NCI-H1436 treated with DMSO at 0.1 percent for 48 hours (cell line): ENCODE measurements at places on chromosomes 5 and 9.
A peak's percentile ranks its signal among the peaks of the same experiment; 100 is the strongest.

- DNase-seq, result no peak
Measured at GRCh38 chr5:66830636-66831035, 234.4 kb downstream of the MAST4 start.

DNA sequence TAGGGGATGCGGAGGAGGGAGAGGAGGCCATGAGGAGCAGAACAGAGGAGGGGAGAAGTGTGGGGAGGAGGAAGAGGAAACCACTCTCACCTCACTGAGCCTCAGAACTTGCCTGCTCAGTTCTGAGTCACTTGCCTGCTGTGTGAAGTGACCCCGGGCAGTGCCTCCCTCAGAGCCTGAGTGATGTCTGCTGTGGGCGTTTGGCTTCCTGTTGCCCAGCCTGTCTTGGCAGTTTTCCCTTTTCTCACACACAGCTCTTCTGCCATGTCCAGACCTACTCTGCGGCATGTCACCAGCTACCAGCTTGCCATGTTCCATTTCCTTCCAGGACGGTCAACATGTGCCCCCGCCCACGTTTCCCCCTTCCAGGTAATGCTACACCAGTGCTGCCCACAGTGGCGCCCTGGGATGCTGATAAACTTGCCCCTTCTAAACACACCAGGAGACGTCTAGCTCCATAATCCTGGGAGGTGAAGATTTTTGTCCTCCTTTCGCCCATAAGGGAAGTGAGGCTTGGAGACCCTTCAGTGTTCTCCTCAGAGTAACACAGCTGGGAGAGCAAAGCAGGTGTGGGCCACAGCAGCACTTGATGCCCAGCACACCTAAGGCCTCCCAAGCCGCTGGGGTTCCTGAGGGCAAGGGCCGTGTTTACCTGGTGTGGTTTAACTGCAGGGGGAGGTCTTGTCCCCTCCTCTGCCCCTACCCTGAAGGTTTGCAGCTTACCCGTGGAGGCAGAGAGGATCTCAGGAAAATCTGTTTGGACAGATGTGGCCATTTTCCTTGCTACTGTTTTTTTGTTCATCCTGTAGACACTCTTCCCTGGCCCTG, 63.8 kb upstream of the RNF130 start:
- no peak for DNase-seq

- peak; percentile 47 for DNase-seq
Measured at GRCh38 chr9:89941875-89942274, 337.1 kb downstream of the GADD45G start.

GRCh38 chr5:42274913-42275312, 148.3 kb upstream of the GHR start:
- no peak for DNase-seq

DNA sequence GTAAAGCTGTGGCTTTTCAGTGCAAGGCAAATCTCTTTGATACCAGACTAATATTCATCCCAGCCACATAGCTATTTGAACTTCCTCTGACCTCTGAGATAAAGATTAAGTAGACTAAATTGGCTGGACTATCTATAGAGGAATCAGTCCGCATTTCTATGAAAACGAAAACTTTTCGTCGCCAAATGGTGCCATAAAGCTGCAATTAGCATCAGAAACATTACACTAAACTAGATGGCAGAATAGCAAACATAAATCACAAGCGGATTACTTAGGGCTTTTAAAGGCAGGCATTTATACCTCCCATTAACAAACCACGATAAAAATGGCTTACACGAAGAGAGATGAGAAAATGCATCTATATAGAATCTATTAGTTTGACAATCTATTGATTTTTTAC, 1009.7 kb upstream of the CDH6 start:
- no peak for DNase-seq

DNA sequence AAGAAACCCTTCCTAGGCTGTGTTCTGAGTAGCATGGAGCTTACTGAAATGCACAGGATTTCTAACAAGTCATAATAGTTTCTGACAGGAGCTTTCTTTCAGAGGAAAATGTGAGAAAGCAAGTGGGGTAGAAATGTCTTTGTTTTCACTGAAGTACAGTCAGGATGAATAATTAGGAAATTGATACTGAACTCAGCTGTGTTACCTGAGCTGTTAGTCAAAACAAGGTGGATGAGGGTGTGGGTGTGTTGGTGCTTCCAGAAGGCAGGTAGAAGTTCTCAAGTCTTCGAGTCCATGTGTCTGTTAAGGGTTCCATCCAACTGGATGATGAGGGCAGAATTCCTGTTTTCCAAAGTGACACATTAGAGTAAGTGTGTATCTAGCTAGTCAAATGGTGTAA, 122.4 kb downstream of the BASP1 start:
- no peak for DNase-seq

DNA sequence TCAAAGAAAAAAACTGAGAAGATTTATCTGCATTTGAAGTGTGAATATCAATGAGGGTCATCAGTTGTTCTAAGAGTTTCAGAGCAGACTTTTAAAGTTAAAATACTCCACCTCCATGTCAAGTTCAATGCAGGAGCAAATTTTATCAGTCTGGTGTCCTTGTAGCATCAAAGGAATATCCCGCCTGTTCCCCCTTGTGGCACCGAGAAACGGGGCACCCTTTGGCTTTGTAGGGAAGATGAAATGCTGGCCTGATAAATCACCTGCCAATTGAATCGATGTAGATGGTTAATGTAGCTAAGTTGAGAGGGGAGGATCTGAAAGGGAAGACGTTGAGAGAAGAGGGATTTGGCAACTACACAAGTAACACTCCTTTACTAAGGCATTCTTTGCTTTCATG, 714.5 kb downstream of the EFNA5 start:
- no peak for DNase-seq

DNA sequence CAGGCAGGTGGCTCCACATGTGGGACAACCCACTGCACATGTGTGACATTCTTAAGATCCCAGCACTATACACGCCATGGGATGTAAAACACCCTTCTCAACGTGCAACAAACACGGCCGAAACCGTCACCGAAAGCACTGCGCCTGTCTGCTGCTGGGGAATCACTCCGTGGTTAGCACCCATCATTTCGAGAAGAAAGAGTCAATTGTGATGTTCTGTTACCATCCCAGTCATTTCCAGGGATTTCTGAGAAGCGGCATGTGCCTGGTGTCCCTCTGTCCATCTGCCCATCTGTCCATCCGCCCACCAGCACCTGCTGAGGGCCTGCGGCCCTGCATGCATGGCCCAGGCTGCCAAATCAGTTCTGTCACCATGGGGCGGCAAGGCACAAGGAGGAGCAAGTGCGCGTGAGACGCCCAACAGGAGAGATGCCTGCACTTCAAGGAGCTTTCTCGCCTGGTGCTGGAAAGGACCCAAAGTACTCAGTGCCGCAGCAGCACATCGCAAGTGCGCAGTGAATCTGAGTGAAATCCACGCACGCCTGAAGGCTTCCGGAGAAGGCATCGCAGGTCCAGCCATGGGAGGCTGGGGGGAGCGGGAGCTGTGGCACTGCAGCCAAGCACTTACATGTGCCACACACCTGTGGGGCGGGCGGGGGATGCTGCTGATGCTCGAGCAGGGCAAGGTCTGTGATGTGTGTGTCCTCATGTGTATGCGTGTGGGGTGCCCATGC, 38.0 kb downstream of the VAV2 start:
- no peak for DNase-seq

DNA sequence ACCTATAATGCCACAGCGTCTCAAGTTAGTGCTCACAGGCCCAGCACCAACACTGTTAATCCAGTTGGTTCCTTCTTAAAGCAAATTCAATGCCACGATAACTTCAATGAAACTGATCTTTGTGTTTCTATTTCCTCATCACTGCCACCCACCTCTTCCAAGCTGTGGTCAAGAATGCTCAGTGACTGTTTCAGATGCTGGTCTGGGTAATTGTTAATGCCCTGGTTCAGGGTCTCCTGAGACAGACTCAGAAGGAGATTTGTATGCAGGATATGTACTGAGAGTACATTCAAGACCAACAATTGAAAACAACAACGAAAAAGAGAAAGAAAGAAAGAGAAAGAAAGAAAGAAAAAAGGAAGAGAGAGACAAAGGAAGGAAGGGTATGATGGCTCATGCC, 505.3 kb downstream of the TLE4 start:
- no peak for DNase-seq

GRCh38 chr5:18195910-18196309, 561.6 kb downstream of the TAF11L14 start:
- no peak for DNase-seq

DNA sequence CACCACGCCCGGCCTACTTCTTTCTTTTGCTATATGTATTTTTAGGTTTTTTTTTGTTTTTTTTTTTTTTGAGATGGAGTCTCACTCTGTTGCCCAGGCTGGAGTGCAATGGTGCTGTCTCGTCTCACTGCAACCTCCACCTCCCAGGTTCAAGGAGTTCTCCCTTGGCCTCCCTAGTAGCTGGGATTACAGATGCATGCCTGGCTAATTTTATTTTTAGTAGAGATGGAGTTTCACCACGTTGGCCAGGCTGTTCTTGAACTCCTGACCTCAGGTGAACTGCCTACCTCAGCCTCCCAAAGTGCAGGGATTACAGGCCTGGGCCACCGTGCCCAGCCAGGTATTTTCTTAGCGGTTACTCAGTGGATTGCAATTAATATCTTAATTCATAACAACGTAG, 23.9 kb upstream of the C5orf24 start:
- DNase-seq, result no peak

DNA sequence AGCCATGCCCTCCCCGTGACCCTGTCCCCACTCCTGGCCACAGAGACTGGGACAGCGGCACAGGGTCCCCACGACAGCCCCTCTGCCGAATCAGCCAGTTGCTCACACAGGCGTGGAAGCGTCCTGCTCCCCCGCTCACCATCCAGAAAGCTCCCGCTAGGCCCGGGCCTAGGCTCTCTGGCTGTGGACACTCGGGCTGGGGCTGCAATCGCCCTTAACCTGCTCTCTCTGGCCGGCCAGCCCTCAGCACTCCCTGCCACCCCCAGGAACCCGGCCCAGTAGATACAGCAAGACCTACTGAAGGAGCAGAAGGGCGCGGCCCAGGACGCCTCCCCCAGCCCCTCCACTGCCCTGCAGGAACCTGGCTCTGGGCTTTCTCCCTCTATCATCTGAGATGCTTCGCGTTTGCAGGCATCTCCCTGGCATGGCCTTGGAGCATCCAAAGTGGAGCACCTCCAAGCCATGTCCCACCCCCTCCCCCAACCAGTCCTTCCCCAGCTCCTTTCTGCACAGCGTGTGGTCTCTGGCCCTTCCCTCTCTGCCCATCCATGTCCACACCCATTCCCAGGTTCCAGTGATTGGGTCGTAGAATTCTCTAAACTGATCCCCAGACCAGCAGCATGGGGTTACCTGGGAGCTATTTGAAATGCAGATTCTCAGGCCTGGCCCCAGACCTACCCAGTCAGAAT, 113.7 kb upstream of the LMX1B start:
- DNase-seq, result no peak

GRCh38 chr9:117656002-117656401, 48.2 kb upstream of the TLR4 start:
- DNase-seq, result no peak

GRCh38 chr9:118444403-118444802, 740.2 kb downstream of the TLR4 start:
- DNase-seq, result no peak

DNA sequence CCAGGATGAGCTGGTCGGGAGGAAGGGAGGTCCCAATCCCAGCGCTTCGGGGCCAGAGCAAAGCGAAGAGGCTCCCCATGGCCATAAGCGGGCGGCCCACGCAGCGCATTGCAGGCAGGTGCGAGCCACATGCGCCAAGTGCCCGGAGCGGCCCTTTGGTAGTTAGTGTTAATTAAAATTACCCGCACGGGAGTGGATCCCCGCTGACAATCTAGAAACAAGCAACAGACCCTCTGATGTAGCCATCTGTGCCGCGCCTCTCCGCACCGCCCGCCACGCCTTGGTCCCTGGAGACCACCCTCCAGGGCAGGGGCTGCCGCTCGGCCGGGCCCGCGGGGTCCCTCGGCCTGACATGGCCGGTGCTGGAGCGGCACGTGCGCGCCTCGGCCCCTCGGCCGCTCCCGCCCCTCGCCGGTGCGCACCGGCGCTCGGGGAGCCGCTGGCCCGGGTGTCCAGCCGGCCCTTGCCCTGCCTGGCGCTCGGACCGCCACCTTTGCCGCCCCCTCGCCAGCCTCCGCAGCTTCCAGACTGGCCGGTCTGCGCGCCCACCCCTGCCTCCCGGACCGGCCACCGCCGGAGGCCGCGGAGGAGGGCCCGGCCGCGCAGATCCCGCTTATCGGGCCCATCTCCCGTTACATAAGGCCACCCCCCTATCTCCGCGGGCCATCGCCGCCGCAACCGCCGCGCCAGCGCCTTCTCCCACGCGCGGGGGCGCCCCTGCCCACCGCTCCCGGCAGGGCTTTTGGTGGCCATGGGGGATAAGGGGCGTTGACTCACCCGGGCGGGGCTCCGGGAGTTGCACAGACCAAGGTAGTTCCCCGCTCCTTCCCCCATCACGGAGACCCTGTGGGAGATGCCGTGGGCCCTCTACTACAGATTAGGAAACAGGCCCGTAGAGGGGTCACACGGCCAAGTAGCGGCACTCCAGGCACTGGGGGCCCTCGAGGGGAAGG, 1.9 kb upstream of the IL13 start:
- no peak for DNase-seq

DNA sequence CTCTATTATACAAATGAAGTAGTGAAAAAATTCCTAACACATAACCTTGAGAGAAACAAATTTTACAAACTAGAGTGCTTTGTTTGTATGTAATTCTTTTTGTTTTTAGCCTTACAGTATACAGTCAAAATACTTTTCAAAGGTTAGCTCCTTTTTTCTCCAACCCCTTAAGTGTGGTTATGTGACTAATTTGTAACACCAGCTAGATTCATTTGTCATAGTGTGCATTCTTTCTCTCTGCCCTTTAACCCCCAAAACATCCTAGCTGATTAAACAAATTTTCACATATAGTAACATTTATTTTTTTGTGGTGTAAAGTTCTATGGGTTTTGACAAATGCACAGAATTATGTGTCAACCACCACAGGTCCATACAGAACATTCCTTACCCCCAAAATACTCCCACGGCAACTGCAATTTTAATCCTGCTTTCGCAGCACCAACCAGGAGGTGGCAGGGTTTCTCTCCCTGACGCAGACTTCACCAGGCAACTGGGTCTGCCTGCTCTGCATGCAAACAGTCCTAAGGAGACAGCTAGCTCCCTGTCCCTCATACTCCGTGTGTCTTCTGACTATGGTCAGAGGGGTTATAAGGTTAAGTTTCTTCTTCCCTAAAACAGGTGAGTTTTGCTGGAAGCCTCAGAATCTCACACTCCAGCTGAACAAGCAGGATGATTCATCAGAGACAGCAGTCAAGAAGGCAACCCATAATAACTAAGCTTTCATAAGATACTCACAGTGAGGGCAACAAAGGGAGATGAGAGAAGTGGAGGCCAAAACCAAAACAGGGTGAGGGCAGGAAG, 44.5 kb upstream of the NR5A1 start:
- no peak for DNase-seq

DNA sequence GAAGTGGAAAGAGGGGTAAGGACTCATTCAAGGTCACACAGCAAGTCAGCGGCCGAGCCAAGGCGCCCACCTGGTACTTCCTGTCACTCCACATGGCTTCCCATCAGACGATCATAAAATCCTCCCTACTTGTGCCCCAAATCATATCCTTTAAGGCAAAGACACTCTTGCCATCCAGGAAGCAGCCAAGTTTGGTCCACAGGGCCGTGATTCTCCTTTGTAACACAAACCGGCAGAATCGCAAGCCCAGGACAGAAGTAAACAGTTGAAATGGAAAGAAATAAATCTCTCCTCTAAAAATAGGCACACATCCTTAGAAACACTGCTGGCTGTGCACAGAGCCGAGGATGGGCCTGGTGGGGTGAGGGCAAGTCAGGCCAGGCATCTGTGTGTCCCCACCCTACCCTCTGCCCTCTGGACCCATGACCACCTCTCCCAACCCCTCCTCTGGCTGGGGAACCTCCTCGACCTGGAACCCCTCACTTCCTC, 30.5 kb downstream of the TMOD1 start:
- no peak for DNase-seq
